ENCODE measurements at places on chromosomes 3 and 15.

DNA sequence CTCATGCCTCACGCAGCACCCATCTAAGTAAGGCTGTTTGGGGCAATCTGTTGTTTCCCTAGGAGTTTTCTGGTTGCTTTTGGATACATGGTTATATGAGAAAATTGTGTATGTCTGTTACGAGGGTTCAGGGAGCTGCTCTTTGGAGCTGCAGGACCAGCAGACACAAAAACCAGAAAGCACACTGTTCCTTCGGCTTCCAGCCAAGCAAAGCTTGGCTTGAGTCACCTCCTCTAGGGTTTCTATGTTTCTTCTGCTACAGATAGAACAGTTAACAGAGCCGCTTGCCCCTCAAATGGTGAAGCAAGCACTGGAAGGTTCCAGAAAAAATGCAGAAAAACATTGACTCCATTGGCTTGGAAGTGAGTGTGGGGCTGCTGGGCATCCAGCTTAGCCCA lies 49.2 kb upstream of the CTDSPL start:
- no peak for DNase-seq

DNA sequence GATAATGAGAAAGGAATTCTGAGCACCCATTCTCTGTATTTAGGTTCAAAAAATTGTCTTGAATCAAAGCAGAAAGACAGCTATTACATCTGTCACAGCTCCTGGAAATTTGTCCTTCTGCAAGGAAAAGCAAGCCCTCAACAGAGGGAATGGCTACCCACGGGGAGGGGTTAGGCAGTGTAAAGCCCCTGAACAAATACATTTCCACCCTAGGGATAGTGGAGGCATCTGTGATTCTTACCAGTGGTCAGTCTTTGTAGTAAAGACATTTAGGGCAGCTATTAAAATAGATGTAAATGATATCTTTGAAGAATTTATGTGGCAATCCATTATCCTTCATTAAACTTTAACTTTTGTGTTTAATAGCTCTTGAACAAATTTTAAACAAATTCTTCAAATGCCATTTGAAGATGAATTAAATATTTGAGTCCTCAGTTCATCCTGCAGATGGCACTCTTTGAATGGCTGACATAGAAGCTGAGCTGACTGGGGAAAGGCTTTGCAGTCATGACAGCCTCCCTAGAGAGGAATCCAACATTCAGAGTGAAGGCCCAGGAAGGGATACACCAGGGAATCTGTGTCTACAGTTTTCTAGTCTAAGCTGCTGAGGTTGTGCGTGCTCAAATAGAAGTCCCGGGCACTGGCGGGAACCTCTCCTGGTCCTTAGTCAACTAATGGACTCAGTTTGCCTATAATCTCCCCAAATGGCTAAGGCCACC lies 359.7 kb upstream of the ROPN1 start:
- no peak for DNase-seq

- DNase-seq, result no peak
These were observed 65.2 kb upstream of the TRA2B start for GRCh38 chr3:186002884-186003472.

DNA sequence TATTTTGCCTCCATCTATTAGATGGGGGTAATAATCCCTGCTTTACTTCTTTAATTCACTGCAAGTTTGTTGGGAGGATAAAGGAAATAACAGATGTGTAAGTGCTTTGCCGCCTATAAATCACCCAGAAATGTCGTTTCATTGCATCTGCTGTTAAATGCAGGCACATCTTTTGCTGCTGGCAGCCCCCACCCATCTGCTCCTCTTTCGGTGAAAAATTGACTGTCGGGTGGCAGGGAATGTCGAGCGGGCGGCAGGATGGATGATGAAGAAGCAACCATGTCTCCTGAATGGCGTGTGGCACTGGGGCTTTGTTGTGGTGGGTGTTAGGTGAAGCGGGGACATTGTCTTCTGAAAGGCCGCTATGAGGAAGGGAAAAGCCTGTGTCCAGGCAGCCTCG lies 543 bp upstream of the REC114 start:
- DNase-seq, result no peak

DNA sequence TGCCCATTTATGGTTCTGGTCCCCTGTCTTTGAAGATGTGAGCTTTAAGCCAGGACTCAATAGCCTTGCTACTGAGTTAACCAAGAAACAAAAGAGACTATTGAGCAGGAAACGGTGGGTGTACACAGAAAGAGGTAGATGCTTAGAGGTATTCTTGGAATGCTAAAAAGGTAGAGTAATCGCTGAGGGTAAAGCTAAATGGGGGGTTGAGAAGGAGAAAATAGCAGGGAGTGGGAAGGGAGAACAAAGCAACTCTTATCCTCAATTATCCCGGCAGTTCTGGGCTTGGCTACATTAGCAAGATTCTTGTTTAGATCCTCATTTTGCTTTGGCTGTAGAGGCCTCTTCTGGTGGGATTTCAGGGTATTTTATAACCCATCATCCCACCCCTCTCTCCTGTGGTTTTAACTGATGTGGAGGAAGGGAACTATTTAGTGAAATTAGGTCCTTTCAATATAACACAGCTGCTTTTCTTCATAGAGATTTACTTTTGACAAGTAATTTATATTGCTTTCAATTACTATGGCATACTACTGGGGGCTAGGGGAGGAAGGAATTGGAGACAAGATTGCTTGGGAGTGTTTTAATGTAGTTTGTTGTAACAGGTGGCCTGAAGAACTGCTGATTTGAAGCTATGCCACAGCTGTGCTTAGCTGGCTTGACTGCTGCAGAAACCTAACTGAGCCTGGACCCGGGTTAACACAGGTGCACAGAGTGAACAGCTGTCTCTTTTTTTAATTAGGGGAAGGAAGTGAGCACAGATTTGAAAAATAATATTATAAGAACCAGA lies 234.3 kb upstream of the CCDC54 start:
- no peak for DNase-seq

DNA sequence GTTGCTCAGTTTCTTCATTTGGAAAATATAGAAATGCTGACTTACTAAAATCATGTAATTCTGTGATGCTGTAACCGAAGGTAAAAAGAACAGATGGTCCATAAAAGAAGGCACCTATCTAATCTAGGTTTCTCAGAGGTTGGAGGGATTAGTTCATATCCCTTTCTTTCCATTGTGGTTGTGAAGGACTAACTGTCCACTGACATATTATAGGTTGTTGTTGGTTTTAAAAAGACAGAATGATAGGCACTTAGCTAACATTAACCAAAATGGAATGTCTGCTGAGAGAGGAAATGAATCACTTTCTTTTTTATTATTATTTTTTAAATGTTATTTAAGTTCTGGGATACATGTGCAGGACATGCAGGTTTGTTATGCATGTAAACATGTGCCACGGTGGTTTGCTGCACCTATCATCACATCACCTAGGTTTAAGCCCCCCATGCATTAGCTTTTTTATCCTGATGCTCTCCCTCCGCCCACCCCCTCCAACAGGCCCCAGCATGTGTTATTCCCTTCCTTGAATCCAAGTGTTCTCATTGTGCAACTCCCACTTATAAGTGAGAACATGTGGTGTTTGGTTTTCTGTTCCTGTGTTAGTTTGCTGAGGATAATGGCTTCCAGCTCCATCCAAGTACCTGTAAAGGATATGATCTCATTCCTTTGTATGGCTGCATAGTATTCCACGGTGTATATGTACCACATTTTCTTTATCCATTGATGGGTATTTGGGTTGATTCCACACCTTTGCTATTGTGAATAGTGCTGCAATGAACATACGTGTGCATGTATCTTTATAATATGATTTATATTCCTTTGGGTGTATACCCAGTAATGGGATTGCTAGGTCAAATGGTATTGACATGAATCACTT lies 45.8 kb downstream of the ALDH1A2 start:
- DNase-seq, result no peak

- no peak for DNase-seq
These were observed 223.8 kb downstream of the ADAMTS9 start for GRCh38 chr3:64463981-64464380.

- no peak for DNase-seq
These were observed 245.3 kb upstream of the ZPLD1 start for GRCh38 chr3:102189541-102189940.

DNA sequence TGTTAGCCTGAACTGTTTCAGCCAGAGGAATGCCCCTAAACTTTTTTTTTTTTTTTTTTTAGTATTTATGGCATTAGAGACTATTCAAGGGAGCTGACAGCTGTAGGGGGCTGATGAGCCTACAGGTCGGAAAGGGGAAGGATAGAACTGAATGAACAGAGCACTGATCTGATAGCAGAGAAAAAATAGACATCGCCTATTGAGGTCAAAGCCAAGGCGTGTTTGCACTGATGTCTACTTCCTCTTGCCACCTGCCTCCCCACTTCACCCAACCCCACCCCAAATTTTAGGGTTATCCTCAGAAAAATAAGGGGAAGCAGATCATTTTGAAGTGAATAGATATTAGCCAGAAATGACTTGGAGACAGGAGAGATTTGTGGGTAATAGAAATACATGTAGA lies 3.0 kb upstream of the ZMAT3 start:
- no peak for DNase-seq

GRCh38 chr3:188310270-188310710 lies 156.3 kb downstream of the LPP start:
- no peak for DNase-seq

GRCh38 chr3:149231871-149232270 lies 10.2 kb upstream of the CP start:
- no peak for DNase-seq

- peak; percentile 86 for DNase-seq
These were observed 19.6 kb downstream of the PLXNA1 start for GRCh38 chr3:127002195-127003174.

DNA sequence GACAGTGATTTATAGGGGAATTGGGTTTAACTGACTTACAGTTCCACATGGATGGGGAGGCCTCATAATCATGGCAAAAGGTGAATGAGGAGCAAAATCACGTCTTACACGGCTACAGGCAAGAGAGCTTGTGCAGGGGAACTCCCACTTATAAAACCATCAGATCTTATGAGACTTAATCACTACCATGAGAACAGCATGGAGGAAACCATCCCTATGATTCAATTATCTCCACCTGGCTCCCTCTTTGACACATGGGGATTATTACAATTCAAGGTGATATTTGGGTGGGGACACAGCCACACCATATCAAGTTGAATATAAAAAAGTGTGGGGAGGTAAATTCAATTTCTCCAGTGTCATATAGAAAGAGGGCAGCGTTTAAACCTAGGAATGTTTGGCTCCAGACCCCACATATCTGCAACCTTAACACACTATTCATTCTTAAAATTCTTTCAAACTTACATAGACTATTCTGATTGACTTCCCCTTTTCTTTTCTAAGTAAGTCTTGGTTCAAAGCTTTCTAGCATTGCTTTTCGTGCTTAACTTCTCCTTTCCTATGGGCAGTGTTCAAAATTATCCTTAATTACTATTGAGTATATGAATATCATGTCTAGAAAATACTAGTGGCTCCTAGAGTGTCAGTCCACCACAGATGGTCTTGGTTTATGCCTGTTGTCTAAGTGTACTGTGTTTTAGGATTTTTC lies 446.7 kb upstream of the GBE1 start:
- DNase-seq, result no peak

DNA sequence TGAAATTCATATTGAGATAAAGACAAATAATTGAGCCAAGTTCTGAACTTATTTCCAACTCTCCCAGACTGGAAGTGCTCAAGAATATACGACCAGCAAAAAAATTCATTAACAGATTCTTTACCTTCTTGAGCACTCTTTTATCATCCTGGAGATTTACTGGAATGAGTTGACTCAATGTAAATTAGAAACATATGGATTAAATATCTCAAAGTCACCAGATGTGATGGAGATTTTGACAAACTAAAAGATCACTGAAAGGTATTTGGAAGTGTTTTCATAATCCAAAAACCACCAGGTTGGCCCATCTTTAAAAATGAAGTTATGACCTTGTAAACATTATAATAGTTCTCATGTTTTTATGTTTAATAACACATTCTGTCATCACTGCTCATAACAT lies 433.2 kb upstream of the RASGRP1 start:
- no peak for DNase-seq

- no peak for DNase-seq
These were observed 337.7 kb upstream of the AGTR1 start for GRCh38 chr3:148360051-148360450.

- DNase-seq, result no peak
These were observed 23.2 kb downstream of the CCR9 start for GRCh38 chr3:45909542-45909941.

GRCh38 chr15:51856714-51857380 lies 27.4 kb downstream of the TMOD3 start:
- no peak for DNase-seq

GRCh38 chr3:185537369-185537970 lies 14.9 kb downstream of the LIPH start:
- peak; percentile 14 for DNase-seq

DNA sequence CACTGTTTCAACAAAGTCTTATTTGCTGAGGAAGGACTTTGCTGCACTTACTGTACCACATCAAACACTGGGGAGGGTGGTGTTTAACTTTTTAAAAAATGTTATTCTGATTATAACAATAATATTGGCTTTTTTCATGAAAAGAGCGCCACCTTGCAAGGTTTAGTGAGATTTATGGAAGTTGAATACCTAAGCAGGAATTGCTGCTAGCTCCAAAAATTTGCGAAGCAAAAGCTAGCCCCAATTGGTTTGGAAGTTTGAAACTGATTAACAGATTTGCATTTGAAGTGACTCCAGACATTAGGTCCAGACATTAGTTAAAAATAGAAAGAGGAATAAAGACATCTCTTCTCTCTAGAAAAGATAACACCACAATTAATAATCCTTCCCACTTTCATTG lies 6.7 kb downstream of the ZIC1 start:
- DNase-seq, result no peak

DNA sequence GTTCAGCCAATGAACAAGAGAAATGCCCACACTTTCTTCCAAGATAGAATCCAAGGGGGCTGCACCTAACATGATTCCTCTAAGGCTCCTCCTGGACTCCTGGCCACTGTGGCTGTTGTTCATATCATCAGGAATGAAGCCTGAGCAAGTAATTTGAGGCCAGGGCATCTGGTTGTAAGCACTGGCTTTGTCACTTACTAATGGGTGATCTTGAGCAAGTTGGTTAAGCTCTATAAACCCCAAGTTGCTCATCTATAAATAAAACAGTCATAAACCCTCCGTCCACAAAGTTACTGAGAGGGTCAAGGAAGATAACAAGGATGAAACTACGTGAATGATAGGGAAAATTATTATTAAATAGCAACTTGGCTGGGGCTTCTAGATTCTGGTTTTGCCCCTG lies 58.3 kb downstream of the CDC25A start:
- DNase-seq, result no peak

DNA sequence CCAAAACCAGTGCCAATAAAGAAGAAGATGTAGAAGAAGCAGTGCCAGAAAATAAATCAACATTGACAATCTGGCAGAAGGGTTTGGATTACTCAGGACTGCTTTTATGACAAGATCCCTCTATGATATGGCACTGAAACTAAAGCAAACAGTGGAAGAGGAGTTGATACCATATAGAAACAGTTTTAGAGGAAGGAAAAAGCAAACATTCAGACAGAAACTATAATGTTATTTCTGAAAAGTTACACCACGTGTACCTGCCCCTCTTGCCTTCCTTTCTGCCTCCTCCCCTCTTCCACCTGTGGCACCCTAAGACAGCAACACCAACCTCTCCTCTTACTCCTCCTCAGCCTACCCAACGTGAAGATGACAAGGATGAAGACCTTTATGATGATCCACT lies 63.0 kb downstream of the SFMBT1 start:
- no peak for DNase-seq

- no peak for DNase-seq
These were observed 8.1 kb upstream of the LRRC2 start for GRCh38 chr3:46574243-46574646.

GRCh38 chr3:177615015-177615414 lies 417.7 kb upstream of the TBL1XR1 start:
- no peak for DNase-seq

- no peak for DNase-seq
These were observed 229.0 kb downstream of the THSD4 start for GRCh38 chr15:71344316-71344715.
